ENCODE measurements at places on chromosomes 7 and 10. TPM values are rescaled to one million over a fixed set of nuclear protein-coding genes. Genes with fewer than 3 reads are reported as not detected.
A peak's percentile ranks its signal among the peaks of the same experiment; 100 is the strongest.

The FKBP6 gene
- not detected for total RNA-seq

The BRAT1 gene
- 5.8 TPM for total RNA-seq

The ASZ1 gene
- total RNA-seq: not detected

The SSMEM1 gene
- not detected for total RNA-seq

The GJC3 gene
- total RNA-seq: not detected

The MACC1 gene
- total RNA-seq: under 0.01 TPM

The HSPA12A gene
- total RNA-seq: 16.1 TPM

The PLXDC2 gene
- total RNA-seq: 6.1 TPM

The SPDYE16 gene
- not detected for total RNA-seq

- DNase-seq: no peak
Observed at GRCh38 chr7:57198801-57199200, 66.6 kb upstream of the ZNF479 start.

DNA sequence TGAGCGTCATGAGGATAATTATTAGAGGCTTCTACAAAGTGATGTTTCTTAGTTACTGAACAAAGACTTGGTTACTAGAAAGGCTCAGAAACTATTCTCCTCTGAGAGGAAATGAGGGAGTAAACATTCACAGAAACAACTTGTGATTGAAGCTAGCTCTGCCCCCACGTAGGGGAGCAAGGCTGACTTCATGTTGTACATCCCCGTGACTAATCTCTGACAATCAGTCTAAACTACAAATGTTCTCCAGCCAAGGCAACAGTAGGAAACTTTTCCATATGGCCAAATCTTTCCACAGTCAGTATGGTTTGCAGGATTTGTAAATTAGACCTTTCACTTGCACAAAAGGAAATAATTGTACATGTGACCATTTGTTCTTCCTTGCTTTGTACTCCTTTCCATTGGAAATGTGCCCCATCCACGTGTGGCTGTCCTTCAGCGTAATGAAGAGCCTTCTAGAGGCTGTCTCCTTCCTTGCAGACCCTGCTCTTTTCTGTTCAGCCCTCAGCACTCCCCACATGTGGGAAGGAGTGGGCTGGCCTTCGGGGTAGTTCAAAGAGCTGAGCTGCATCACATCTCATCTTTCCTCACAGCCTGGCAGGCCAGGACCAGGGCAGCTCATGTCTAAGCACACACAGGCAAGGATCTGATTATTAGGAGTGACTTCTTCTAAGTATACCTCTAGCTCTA is 93.5 kb downstream of the PCGF5 start:
- peak; percentile 96 for DNase-seq

DNA sequence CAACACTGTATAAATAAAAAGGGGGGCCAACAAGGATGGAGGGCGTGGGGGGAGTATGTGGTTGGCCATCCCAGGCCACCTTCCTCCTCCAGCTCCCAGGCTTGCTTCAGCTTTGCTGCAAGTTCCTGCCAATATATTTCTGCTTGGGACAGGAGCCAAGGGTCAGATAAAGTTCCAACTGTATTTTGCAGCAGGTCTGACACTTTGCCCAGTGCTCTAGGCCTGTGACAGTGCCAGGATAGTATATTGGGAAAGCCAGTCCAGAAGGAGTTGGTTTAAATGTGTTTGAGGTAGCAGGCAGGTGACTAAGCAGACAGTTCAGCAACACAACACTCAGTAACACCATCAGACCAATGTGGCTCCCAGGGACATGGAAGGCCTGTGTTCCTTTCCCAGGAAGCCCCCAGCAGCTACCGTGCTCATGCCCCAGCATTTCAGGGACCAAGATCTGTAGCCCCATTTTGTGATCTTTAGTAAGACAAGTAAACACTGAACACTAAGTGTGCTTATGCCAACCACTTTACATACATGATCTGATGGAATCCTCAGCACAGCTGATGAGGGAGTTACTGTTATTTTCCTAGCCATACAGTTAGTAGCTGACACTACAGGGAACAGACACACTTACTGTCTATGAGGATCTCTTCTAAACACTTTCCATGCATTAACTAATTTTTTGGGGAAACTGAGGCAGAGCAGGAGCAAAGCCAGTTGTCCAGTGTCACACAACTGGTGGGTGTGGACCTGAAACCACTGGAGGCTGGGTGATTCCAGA is 38.9 kb downstream of the DNAJB12 start:
- DNase-seq: peak; percentile 52

GRCh38 chr10:66187053-66187733 is 738.6 kb upstream of the LRRTM3 start:
- no peak for DNase-seq

DNA sequence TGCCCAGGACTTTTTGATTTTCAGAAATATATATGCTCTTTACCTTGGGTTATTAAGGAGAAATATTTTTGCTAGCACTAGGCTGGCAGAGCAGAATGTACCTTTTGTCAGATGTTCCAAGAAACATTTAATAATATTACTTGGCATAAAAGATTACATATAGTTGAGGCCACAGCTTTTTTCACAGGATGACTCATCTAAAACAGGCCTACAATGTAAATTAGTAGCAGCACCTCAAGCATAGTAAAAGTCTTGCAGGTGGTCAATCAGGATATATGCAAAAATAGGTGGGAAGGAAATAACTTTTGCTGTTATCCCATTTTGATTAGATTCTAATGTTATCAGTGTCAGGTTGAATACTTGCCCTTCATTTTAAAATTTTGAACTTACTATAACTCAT is 14.9 kb upstream of the ITGB1 start:
- peak; percentile 38 for DNase-seq

DNA sequence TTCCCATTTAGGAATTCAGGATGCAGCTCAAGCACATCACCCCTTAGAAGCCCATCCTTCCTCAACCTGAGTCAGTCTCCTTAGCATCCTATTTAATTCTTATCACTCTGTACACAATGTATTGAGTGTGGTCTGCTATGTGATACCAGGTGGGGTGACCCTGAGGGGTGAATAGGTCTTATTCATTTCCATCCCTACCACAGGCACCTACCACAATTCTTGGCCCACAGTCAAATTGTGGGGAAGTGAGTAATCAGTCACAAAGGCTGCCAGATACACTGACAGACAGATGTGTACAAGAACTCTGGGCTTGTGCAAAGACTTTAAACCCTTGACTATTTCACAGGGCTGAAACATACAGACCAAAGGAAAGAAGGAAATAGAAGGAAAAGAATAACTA is 560.5 kb downstream of the PARD3 start:
- peak; percentile 48 for DNase-seq

DNA sequence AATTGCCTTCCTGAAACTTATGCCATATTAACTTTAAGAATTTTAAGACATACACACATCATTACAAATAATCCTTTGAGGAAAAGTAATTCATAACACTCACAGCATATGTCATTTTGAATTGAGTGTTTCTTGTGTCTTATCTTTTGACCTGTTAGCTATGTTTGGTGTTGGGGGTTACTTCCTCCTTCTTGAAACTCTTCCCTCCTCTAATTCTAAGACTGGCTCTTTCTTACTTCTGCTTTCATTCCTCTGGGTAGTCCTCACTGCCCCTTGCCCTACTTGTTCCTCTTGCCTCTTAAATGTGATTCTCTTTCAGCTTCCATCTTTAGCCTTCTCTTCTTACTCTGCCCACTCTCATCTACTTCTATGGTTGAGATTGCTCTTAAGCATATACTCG is 28.3 kb upstream of the PIP4K2A start:
- DNase-seq: no peak

GRCh38 chr10:5890452-5890915 is 441 bp downstream of the FBH1 start:
- no peak for DNase-seq

GRCh38 chr10:24907956-24908355 is 44.5 kb downstream of the PRTFDC1 start:
- DNase-seq: no peak

DNA sequence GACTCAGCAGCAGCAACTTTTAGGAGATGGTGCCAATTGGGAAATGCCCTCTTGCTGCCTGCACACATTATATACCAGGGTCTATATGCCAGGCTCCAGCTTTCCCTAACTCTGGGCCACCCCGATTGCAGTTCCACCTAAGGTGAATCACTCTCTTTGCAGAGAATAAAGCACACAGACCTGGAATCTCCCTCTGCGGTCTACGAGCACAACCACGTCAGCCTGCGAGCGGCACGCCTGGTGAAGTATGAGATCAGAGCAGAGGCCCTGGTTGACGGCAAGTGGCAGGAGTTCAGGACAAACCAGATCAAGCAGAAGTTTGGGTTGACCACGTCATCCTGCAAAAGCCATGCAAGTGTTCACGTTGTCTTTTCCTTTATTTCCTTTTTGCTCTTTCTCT is 38.2 kb upstream of the PLEKHA1 start:
- DNase-seq: no peak

GRCh38 chr7:46568420-46569132 is 647.5 kb upstream of the IGFBP3 start:
- DNase-seq: no peak

DNA sequence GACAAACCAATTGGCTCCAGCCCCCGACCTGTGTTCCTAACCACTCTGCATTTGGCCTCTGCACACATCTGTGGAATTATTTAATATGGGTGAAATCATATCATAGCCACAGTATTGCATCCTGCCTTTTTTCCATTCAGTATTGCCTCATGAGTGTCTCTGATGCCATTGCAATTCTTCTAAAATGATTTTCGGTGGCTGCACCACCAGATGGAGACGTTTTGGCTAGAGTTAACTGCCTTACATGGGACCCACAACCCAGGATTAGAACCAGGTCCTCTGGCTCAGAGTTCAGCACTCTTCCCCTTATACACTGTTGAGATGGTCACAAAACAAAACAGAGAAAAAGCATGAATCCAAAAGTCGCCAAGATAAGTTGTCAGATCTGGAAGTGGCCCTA is 180.8 kb downstream of the EMX2 start:
- DNase-seq: no peak

DNA sequence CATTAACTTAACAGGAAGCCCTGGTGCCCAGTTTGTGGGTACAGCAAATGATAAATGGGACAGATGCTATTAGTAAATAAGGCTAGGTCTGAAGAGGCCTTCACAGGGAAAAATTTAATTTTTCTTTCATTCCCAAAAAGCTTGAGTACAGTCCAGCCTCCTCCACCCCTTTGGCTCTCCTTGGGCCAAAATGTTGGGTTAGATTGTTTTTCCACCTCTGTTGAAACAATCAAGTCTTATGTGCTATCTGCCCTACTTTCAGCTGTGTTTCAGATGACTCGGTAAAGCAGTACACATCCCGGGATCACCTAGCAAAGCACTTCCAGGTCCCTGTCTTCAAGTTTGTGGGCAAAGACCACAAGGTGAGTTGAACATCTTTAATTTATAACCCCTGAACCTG is 24.3 kb downstream of the PLA2G12B start:
- DNase-seq: no peak

DNA sequence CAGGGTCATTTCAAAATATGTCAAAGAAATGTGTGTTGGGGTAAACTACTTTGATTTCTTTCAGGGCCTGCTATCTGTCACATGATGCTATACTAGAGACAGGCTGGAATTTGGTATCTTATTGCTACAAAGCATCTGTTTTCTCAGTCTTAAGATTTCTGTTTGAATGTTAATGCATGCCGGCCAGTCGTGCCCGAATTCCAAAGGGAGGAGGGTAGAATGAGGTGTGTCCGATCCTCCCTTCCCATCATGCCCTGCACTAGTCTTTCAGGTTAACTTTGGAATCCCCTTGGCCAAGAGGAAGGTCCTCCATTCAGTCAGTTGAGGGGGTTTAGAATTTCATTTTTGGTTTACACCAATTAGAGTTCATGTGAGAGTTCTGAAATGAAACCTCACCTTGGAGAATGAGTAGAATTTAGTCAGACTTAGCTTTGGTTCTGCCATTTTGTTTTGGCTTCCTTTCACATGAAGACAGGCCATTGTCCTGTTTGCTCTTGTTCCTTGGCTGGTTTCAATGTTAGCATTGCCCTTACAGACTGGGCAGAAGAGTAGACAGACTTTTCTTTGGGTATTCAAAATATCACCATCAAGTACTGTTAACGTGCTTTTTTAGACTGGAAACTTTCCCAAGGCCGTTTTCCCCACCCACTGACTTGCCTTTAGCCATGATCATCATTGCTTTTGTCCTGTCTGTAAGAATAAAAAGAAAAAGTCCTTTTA is 95.8 kb downstream of the CAMK1D start:
- DNase-seq: no peak

- DNase-seq: peak; percentile 84
Observed at GRCh38 chr10:67779465-67780203, 58.4 kb downstream of the DNAJC12 start.

DNA sequence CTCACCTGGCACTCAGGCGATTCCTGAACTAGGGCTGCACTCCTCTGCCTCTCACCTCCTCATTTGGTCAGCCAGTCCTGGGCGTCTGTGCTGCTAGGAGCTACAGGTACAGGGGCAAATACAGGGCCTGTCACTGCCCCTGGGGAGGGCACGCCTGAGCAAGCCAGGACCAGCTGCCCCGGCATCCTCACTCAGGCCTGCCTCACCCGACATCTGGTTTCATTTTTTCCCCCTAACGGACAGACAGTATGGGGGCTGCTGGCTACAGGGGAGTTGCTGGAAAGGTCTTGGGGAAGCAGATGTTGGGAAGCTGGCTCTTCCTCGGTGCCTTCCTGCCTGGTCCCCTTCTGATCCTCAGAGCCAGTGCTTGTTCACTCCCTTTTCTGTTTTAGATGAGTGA is 77.3 kb upstream of the PPIF start:
- DNase-seq: no peak

- peak; percentile 89 for DNase-seq
Observed at GRCh38 chr7:40008223-40008815, 58.3 kb downstream of the CDK13 start.

- DNase-seq: no peak
Observed at GRCh38 chr7:79610748-79611304, 157.4 kb upstream of the MAGI2 start.

GRCh38 chr10:111146025-111146640 is 69.3 kb downstream of the ADRA2A start:
- DNase-seq: no peak

DNA sequence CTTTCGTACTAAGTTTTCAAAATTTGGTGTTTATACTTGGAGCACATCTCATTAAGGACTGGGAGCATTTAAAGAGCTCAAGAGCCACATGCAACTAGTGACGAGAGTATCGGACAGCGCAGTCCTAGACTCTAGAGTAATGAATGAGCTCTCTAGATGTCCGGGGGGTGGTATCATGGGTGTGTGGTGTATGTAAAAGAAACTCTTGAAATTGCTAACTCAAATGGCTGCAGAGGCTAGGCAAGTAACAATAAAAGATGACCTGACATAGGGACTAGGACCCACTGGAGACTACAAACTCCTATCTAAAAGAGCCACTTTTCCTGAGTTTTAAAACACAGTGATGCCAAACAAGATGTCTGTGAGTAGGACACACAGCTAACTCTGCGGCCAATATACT is 14.0 kb downstream of the MYOZ1 start:
- DNase-seq: no peak

GRCh38 chr10:119316729-119317097 is 109.3 kb downstream of the GRK5 start:
- peak; percentile 92 for DNase-seq

- peak; percentile 93 for DNase-seq
Observed at GRCh38 chr10:63197344-63198092, 64.4 kb downstream of the NRBF2 start.

All from IMR-90 (cell line).